Endothelial cell of umbilical vein (primary cell): ENCODE measurements at places on chromosomes 5 and 9.

DNA sequence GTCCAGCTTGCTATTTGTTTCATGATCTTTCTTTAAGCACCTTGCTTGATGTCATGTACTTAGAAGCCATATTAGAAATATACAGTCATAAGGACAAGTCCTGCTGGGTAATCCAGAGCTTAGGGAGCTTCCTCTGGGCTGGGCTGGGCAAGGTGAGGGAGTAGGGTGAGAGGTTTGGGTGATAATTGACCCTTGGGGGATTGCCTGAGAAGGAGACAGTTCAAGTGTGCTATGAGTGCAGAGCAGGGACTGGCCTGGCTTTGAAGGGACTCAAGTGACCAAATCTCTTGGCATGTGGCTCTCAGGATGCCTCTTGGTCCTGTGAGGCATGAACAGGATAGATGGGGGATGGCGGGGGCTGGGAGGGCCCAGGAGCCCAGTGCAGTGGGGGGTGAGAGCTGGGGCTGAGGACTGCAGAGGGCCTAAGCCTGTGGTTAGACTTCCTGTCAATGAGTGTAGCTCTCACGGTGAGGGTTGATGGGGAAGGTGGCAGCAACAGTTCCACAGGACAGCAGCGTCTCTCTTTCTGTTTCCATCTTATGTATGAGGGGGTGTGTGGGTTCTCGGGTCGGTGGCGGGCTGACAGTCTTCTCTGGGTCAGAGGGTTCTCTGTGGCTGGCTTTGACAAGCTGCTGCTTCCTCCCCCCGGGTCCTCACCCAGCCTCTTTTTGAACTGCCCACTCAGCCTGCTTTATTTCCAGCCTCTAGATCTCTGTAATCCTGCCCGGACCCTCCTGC lies 53.5 kb downstream of the RGS3 start:
- DNase-seq = no peak
- no peaks in the 10 kb centered on the region for H3K27me3 ChIP-seq
- H3K36me3 ChIP-seq = peaks cover 70% of the 10 kb centered on the region
- no peak overlapping the region for H3K27ac ChIP-seq
- H3K4me1 ChIP-seq = peaks cover 57% of the 10 kb centered on the region

- peaks cover 3% of the 10 kb centered on the region for H3K36me3 ChIP-seq
- H3K27ac ChIP-seq = peak within 1 kb of the TSS; percentile 91
- H3K4me3 ChIP-seq = peak within 1 kb of the TSS; percentile 56
- peaks cover 61% of the 10 kb centered on the region for H3K4me1 ChIP-seq
These were observed at the start of gene DAB2 for GRCh38 chr5:39424736-39425637. Gene DAB2 (minus strand): TSS chr5:39424980. CDS start chr5:39394320, 30,660 bp downstream.

DNA sequence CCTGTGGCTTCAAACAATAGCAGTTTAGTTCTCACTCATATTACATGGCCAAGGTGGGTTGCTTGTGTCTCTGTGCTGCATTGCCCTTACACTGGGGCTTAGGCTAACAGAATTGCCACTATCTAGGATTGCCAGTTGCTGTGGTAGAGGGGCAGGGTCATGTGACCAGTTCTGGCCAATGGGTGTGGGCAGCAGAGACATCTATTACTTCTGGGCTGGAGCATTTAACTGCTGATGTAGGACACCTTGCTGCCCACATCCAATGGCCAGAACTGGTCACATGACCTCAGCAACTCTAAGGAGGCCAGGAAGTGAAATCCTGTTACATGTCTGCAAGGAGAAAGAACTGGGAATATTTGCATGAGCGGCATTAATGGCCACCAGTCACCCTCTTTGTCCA lies 199.3 kb downstream of the C9orf152 start:
- no peaks in the 10 kb centered on the region for H3K36me3 ChIP-seq
- H3K4me3 ChIP-seq = no peak overlapping the region
- no peak overlapping the region for H3K27ac ChIP-seq
- DNase-seq = no peak

- H3K4me3 ChIP-seq = no peak overlapping the region
- no peaks in the 10 kb centered on the region for H3K27me3 ChIP-seq
- peaks cover 10% of the 10 kb centered on the region for H3K4me1 ChIP-seq
These were observed 4.8 kb downstream of the C5orf15 start for GRCh38 chr5:133963493-133964128.

DNA sequence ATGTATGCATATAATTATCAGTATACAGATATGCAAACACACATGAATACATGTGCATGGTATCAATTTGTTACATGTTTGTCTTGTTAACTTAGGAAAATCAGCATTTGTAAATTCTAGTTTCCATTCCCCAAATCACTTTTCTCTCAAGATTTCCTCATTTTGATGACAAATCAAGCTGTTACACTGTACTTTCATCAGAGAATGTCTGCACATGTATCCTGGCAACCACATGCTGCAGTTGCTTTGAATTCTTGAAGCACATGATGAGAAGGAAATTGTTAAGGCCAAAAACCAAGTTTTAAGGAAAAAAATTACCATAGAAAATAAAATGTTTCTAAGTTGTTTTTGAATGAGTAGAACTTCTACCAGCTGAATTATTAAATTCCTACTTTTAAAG lies 1834.5 kb downstream of the EFNA5 start:
- H3K27me3 ChIP-seq = no peaks in the 10 kb centered on the region
- no peak overlapping the region for H3K27ac ChIP-seq
- H3K36me3 ChIP-seq = no peaks in the 10 kb centered on the region
- no peak overlapping the region for H3K4me3 ChIP-seq

GRCh38 chr5:32254881-32255539 lies 57.7 kb downstream of the MTMR12 start:
- no peaks in the 10 kb centered on the region for H3K27me3 ChIP-seq
- DNase-seq = no peak
- H3K4me3 ChIP-seq = no peak overlapping the region
- peaks cover 22% of the 10 kb centered on the region for H3K36me3 ChIP-seq
